ENCODE measurements at places on chromosomes 6 and 20.

DNA sequence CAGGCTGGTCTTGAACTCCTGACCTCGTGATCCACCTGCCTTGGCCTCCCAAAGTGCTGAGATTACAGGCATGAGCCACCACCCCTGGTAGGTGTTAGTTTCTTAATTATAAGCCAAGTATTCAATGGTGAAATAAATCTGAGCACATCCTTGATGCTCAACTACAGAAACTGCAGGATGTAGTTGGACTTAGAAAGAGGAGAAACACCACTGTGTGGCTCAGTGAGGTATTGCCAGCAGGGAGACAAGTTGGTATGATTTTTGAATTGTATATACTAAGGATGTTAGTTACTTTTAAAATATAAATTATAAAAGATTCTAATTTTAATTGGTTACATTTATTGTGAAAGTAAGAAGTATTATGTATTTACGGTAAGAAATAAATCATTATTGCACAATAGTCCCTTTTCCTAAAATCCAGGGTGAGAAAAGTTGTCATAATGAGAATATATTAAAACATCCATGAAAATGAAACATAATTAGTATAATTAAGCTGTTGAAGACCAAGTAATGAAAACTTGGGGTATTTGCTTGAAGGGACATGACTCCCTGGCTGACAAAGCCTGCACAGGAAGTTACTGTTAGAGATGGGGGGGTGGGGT is 17.6 kb downstream of the SLC18B1 start:
- no peak for DNase-seq

- no peak for DNase-seq
Observed at GRCh38 chr6:111651185-111652034, 45.7 kb upstream of the TRAF3IP2 start.

DNA sequence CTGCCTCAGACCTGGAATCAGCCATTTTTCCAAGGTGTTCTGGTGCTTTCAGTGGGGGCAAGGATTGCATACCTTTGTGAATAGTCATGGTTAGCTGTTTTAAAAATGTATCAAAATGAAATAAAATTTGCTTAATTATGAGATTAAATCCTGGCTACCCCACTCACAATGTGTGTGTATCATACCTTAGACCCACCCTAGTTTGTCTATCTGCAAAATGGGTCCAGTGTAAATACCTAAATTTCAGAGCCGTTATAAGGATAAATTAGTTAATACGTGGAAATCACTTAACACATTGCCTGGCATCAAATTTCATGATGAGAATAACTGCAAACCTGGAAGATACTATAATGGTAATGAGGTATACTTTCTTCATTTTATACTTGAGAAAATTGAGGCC is 3.0 kb upstream of the ZNF311 start:
- no peak for DNase-seq

- no peak for DNase-seq
Observed at GRCh38 chr6:18055714-18056382, 66.6 kb downstream of the NHLRC1 start.

All from NCI-H1105 treated with DMSO at 0.1 percent for 48 hours (cell line).